Hindlimb muscle (tissue), 1 donor: ENCODE measurements at places on chromosomes 2 and 18.

GRCh38 chr2:34979148-34979547, 1376.4 kb upstream of the CRIM1 start:
- DNase-seq, result no peak

- DNase-seq, result no peak
Observed at GRCh38 chr18:44048435-44048834, 632.3 kb upstream of the SETBP1 start.

DNA sequence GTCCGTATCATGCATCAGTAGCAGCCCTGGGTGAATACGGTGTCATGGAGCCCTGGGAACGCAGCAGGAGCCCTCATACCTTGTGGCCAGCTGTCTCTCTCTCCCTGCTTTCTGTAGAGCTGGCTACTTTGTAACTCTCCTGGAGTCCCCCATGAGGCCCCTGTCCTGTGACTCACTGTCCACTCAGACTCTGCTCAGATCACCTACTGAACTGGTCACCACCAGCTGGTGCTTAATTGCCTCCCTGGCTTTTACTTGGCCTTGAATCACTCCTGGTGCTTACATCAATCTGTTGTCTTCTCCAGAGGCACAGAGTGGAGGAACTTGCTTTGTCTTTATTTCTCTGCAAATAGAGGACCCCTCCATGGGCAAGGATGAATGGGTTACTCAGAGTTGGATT, 172.7 kb downstream of the HRH4 start:
- DNase-seq, result no peak

GRCh38 chr2:234139755-234140154, 89.3 kb downstream of the SPP2 start:
- DNase-seq, result no peak

- DNase-seq, result peak; percentile 17
Observed at GRCh38 chr2:152200565-152201465, 25.3 kb upstream of the STAM2 start.

DNA sequence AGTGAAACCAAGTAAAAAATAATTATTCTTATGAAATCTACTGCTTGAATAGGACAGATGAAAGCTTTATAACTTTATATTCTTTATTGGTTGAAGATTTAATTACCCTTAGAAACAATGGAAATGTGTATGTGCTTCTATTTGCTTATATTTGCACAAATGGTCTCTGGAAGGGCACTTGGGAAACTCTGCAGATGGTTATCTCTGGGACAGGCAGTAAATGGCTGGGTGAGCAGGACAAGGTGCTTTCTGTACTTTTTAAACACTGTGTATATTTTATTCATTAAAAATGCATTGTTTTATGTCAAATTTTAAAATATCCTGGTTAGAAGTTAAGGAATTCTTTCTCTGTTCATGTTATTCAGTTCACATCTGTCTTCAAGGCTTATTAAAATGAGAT, 131.1 kb downstream of the LRRTM4 start:
- DNase-seq, result no peak

GRCh38 chr2:9637330-9637729, 6.5 kb upstream of the YWHAQ start:
- DNase-seq, result no peak

- no peak for DNase-seq
Observed at GRCh38 chr2:15947431-15947830, 7.1 kb downstream of the MYCN start.

GRCh38 chr2:85577386-85578242, at the start of gene VAMP8:
Gene VAMP8, plus strand, starts transcription at chr2:85577586. Its CDS starts 61 bp downstream, at chr2:85577647.
- no peak for DNase-seq

GRCh38 chr2:195694553-195694952, 37.5 kb downstream of the SLC39A10 start:
- no peak for DNase-seq

DNA sequence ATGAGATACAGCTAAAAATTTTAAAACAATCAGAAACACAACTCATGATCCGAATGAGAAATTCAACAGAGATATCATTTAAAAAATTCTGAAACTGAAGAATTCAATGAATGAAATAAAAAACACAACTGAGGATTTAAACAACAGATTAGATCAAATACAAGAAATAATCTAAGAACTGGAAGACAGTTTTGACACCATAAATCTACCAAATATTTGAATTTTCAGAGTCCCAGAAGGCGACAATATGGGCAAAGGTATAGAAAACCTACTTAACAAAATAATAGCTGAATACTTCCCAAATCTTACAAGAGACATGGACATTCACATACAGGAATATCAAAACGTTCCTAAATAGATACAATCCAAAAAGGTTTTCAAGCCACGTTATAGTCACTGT, 221.9 kb downstream of the OTX1 start:
- DNase-seq, result no peak

GRCh38 chr2:26785431-26786206, at the start of gene CENPA:
Gene CENPA, plus strand, starts transcription at chr2:26786056. Its CDS starts 141 bp downstream, at chr2:26786197.
- DNase-seq, result peak; percentile 98

DNA sequence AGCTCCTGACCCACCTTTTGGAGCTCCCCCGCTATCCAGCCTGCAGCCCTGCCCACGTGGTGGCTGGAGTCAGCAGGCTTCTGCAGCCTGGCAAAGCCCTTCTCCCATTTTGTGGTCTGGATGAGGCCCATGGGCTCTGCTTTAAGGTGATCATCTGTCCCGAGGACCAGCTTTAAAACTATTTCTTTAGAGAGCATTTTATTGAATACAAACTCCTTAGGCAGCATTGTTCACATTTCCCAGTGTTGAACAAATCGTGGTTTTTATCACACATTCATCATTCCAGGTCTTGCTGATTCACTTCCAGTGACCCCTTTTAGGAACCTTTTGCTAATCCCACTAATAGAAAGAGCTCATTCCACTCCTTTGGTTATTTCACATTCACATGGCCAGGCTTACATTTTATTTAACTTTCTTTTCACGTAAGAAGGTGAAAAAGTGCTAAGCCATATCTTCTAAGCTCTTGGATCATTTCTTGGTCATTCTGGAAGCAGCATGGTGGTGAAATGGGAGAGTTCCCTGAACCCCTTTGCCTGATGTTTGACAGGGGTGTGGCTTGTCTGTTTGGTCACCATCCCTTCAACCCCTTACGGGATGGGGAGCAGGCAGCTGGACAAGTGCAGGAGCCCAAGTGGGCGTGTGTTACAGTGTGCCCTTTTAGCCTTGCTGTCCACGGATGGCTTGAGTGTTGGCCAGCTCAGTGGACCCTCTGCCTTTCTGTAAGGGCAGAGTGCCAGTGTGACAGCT, 80.4 kb upstream of the RAPGEF4 start:
- DNase-seq, result no peak

GRCh38 chr2:118032169-118033013, 18.5 kb upstream of the CCDC93 start:
- peak; percentile 15 for DNase-seq

DNA sequence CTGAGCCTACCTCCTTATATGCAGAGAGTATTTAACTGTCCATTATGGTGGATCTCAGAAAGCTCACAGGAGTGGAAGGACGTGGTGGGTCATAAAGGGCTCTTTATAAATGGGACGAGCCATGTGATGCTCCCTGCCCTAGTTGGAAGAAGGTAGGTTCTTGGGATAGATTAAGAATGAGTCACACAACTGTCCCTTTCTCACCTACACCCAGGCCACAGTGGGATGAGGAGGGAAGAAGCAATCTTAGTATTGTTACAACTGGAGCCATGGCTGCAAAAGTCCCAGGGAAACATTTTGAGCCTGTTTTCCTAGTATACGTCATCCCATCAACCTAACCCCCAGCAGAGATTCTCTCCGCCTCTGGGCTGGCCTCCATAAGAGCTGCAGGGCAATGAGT, 229.9 kb downstream of the TTC32 start:
- no peak for DNase-seq

DNA sequence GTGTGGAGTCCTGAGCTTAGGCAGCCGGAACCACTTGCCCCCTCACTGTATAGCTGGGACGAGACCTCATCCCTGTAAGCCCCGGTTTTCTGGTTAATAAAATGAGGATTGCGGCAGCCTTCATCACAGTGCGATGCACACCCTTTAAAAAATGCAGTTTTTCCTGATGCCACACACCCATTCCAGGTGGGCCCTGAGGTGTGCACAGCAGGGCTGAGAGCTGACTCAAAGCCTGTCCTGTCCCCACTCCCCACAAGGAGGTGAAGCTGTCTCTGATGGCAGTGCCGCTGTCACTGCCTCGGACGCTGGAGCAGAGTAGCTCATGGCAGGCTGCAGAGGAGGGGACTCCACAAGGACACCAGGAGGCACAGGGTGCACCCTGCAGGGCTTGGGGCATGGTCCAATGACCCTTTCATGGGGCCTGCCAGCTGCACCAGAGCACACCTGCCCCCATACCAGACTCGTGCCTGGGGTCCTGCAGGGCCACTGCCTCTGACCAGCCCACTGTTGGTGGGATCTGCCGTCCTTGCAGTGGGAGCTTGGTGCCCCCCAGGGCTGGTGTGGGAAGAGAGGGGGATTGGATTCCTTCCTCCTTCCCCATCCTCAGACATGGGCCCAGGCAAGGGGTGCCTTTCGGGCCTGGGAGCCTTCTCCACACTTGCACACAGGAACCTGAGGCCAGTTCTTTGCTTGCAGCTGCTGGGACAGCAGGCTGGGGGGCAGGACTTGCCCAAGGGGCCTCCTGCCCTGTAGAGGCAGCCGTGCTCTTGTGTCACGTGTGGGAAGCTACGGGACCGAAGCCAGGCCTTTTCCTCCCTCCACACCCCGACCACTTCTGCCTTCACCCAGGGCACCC, 22.8 kb downstream of the GPC1 start:
- DNase-seq, result no peak

- no peak for DNase-seq
Observed at GRCh38 chr2:207317378-207317984, 151.7 kb upstream of the KLF7 start.

DNA sequence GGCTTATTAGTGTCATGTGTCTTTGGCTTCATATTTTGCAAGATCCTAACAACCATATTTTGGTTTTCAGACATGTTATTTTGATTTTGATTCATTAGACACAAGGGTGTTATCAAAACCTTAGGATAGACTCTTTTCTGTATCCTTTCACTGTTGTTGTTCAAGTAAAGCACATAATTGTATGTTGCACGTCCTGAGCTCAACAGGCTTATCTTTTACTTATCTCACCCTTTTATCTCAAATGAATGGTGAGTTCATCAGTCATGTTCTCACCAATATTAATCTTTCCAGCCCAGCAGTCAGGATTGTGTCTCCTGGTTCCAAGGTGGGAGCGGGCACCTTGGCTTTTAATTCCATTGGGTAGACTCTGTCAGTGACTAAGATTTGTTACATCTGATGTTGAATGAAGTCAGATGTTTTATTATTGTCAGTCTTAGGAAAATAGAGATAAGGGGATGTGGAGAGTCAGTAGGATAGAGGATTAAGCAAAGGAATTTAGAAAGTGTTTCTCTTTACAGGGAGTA, 11.9 kb downstream of the GPN1 start:
- no peak for DNase-seq

DNA sequence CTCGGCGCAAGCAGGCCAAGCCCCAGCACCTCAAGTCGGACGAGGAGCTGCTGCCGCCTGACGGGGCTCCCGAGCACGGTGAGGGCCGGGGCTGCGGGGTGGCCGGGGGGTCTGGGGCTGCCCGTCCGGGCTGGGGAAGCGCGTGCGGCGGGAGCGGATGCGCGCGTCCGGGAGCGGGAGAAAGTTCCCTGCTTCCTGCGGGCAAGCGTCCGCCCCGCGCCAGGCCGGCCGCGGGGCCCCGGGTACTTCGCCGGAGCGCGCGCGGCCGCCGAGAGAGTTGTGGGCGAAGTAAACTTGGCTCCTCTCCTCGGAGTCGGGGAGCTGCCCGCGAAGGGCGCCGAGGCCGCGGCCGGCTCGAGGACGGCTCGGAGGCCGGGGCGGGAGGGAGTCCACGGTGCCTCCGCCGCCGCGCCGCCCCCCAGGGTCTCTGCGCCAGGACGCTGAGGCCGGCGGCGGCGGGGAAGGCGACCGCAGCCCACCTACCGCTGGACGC, 707 bp downstream of the SALL3 start:
- DNase-seq, result no peak

DNA sequence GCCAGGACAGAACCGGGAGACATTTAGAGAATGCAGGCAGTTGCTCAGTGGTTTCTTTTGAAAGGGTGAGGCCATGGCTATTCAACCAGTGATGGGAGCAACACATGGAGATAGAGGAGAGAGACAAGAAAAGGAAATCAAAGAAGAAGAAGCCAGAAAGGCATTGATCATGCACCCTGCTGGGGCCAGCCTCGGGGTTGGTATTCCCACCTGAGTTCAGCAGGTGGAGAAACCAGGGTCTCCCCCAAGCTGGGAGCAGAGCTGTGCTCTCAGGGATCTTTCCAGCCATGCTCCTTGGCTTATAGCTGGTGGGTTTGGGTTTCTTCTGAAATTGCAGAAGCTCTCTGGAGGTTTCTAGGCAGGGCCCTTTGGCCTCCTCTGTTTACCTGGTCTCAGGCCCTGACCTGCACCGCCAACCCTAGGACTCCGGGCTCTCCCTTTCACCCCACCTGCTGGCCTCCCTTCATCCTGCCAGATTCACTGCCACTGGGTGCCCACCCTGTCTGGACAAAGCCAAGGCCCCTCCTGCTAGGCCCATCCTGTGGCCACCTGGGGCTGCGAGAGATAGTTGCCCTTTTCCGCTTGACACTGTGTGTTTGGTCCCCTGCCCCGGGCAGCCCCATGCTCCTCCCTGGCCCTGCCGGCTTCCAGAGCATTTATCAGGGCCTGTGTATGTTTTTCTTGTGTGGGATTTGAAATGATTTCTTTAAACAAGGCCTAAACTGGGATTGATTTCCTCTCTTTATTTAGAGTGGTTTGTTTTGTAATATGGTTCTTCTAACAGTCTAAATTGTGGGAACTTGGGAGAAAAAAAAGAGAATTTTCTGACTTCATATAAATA, 126.7 kb downstream of the DDX1 start:
- no peak for DNase-seq

DNA sequence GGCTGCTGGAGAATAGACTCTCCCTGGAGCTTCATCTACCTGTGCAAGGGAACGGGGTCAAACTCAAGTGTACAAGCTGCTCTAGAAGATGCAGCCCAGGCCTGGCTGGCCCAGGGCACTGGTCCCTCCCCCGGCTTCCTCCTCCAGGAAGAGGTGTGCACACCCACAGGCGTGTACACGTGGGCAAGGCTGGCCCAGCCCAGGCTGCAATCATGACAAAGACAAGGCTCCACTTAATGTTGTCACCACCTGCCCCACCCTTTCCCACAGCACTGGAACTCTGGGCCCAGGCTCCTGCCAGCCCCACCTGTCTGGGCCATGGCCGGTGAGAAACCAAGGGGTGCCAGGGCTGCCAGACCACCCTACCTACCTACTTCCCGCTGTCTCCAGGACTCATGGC, 29.6 kb upstream of the ALPP start:
- no peak for DNase-seq

DNA sequence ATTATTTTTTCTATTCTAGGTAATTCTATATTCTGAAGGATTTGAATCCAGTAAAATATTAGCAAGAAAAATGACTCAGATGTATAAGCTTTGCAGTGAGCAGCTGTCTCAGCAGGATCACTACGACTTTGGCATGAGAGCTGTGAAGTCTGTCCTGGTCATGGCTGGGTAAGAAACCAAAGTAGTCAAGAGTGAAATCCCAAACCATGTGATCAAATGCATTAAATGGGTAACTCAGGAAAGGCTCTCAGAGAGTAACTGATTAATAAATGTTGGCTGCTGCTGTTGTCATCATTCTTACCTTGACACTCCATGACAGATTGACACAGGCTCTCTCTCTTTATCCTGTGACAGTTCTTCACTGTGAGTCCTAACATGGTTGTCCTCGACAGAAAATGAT, 124.1 kb downstream of the DNAH6 start:
- DNase-seq, result no peak
